ENCODE measurements at places on chromosomes 7 and 10. TPM values are rescaled to one million over a fixed set of nuclear protein-coding genes. Genes with fewer than 3 reads are reported as not detected.

The FXYD4 gene
- not detected for total RNA-seq

The CYP3A7 gene
- total RNA-seq, result not detected

The C10orf67 gene
- 0.50 TPM for total RNA-seq

The LIPM gene
- total RNA-seq, result not detected

The CDH23 gene
- total RNA-seq, result 49.7 TPM

The PON3 gene
- not detected for total RNA-seq

The FAM170B gene
- total RNA-seq, result not detected

The SPAG6 gene
- total RNA-seq, result 0.74 TPM

The CABCOCO1 gene
- not detected for total RNA-seq

DNA sequence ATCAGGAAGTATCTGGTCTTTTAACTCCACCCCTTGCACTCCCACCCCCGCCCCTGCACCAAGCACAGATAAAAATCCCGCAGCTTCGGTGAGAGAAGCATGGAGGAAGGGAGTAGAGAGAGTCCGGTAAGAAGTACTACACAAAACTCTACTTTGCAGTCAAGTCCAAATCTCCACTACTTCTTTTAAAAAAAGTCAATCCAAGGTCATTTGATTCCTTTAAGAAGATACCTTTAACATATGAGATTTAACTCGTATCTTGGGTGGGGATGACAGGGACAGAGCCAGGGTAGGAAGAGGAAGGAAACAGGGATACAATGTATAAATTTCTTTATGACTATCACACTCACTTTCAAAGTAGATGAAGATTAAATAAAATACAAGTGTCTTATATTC lies 132.1 kb downstream of the NRBF2 start:
- peak overlapping the region; percentile 56 for H3K4me3 ChIP-seq
- peak overlapping the region; percentile 90 for H3K27ac ChIP-seq
- H3K27me3 ChIP-seq, result no peaks in the 10 kb centered on the region
- DNase-seq, result peak; percentile 80

- no peak overlapping the region for H3K27ac ChIP-seq
- no peaks in the 10 kb centered on the region for H3K27me3 ChIP-seq
- no peak for DNase-seq
- H3K4me1 ChIP-seq, result no peaks in the 10 kb centered on the region
Measured at GRCh38 chr10:26621889-26622711, 75.4 kb upstream of the PDSS1 start.

- peaks cover 25% of the 10 kb centered on the region for H3K4me1 ChIP-seq
- H3K4me3 ChIP-seq, result no peak overlapping the region
- H3K27ac ChIP-seq, result no peak overlapping the region
- no peaks in the 10 kb centered on the region for H3K27me3 ChIP-seq
- no peaks in the 10 kb centered on the region for H3K36me3 ChIP-seq
Measured at GRCh38 chr10:63760034-63760707, 239.0 kb downstream of the REEP3 start.

GRCh38 chr7:90613088-90613498 lies 17.0 kb downstream of the CDK14 start:
- DNase-seq, result peak; percentile 89
- peak overlapping the region; percentile 73 for H3K27ac ChIP-seq
- H3K36me3 ChIP-seq, result peaks cover 5% of the 10 kb centered on the region

GRCh38 chr7:38880454-38880853 lies 28.5 kb downstream of the VPS41 start:
- no peaks in the 10 kb centered on the region for H3K4me1 ChIP-seq
- no peak for DNase-seq
- H3K27ac ChIP-seq, result no peak overlapping the region
- H3K4me3 ChIP-seq, result no peak overlapping the region
- H3K27me3 ChIP-seq, result no peaks in the 10 kb centered on the region

DNA sequence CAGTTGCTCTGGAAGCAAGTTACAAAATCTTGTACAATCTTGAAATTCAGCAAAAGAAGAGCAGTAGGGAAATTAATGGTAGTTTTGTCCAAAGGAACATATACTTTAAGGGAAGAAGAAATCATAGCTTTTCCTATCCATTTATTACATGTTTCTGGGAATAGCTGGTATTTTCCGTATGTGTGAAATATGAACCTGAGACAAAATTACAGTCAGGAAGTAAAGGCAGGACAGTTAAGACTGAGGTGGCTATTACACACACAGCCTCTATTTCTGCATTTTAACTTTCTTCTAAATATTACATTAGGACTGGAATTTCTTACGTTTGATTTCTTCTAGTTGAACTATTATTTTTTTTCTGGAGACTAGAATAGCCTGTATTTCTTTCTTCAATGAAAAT lies 1197.3 kb downstream of the SORCS3 start:
- no peak overlapping the region for H3K27ac ChIP-seq
- H3K36me3 ChIP-seq, result no peaks in the 10 kb centered on the region
- peaks cover 46% of the 10 kb centered on the region for H3K4me1 ChIP-seq
- no peaks in the 10 kb centered on the region for H3K27me3 ChIP-seq

DNA sequence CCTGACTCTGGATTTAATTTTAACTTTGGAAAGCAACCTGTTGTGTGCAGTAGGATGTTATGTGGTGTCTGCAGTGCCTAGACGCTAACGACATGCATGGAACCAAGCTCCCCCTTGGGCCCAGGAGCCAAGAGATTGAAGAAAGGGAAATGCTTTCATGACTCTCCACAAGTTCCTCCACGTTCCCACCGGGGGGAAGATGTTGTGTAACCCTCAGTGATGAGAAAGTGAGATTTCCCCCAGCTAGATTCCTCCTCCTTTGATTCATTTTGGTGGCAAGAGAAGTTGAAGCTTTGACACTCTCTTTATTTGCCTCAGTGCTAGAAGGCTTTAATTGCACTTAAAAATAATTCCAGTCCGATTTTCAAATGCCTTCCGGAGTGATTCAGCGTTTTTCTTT lies 157.9 kb upstream of the INSYN2A start:
- DNase-seq, result no peak
- no peak overlapping the region for H3K4me3 ChIP-seq

DNA sequence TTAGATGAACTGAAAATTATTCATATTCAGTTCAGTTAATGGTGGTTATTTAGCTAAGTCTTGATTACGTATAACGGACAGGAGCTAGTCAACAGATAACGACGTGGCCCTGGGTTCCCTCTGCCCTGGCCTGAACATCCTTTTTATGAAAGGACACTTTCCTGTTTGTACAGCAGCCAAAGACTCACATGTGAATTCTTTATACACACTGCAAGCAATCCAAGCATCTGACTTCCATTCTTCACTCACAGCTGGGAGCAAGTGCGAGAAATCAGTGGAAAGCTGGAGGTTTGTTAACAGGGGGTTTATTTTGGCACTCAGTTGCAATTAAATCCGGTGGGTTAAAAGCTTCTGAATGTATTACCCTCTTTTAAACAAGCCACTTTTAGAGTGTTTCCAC lies 148.1 kb upstream of the GDF10 start:
- no peaks in the 10 kb centered on the region for H3K36me3 ChIP-seq
- no peak overlapping the region for H3K27ac ChIP-seq
- H3K27me3 ChIP-seq, result no peaks in the 10 kb centered on the region
- H3K4me3 ChIP-seq, result no peak overlapping the region
- no peaks in the 10 kb centered on the region for H3K4me1 ChIP-seq

- no peaks in the 10 kb centered on the region for H3K27me3 ChIP-seq
- peaks cover 3% of the 10 kb centered on the region for H3K4me1 ChIP-seq
- H3K4me3 ChIP-seq, result no peak overlapping the region
- H3K36me3 ChIP-seq, result no peaks in the 10 kb centered on the region
Measured at GRCh38 chr7:66919704-66920103, 1.3 kb upstream of the TMEM248 start.

- peaks cover 57% of the 10 kb centered on the region for H3K4me1 ChIP-seq
- H3K27me3 ChIP-seq, result no peaks in the 10 kb centered on the region
- H3K4me3 ChIP-seq, result no peak overlapping the region
- peak overlapping the region; percentile 14 for H3K27ac ChIP-seq
- no peaks in the 10 kb centered on the region for H3K36me3 ChIP-seq
- no peak for DNase-seq
Measured at GRCh38 chr10:12482587-12482986, 133.2 kb downstream of the CAMK1D start.

- H3K4me1 ChIP-seq, result no peaks in the 10 kb centered on the region
- no peaks in the 10 kb centered on the region for H3K27me3 ChIP-seq
- H3K4me3 ChIP-seq, result no peak overlapping the region
- no peak overlapping the region for H3K27ac ChIP-seq
- DNase-seq, result no peak
Measured at GRCh38 chr7:40572810-40573465, 438.1 kb downstream of the SUGCT start.

GRCh38 chr10:24989867-24990266 lies 26.1 kb downstream of the ENKUR start:
- H3K27me3 ChIP-seq, result no peaks in the 10 kb centered on the region
- H3K27ac ChIP-seq, result no peak overlapping the region
- no peak overlapping the region for H3K4me3 ChIP-seq
- H3K36me3 ChIP-seq, result no peaks in the 10 kb centered on the region

- no peaks in the 10 kb centered on the region for H3K27me3 ChIP-seq
- H3K4me1 ChIP-seq, result peaks cover 20% of the 10 kb centered on the region
- H3K27ac ChIP-seq, result no peak overlapping the region
- H3K36me3 ChIP-seq, result no peaks in the 10 kb centered on the region
- H3K4me3 ChIP-seq, result no peak overlapping the region
- DNase-seq, result no peak
Measured at GRCh38 chr7:111094419-111094818, 3.5 kb downstream of the LRRN3 start.

DNA sequence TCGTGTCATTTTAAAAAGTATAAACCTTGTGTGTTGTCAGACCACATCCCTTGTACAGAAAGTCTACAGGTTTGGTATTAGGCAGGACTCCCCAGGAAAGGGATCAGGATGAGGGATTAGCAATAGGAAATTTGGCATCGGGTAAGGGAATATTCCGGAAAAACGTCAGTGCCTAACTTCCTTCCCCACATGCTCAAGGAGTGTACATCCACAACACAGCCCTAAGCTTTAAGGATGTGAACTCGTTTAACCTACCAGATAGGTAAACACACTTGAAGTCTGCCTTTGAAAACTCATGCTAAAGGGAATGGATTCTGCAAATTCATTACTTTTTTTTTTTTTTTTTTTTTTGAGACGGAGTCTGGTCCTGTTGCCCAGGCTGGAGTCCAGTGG lies 194.9 kb downstream of the SKIDA1 start:
- no peak overlapping the region for H3K27ac ChIP-seq
- no peaks in the 10 kb centered on the region for H3K36me3 ChIP-seq
- H3K27me3 ChIP-seq, result no peaks in the 10 kb centered on the region
- H3K4me1 ChIP-seq, result peaks cover 12% of the 10 kb centered on the region
- DNase-seq, result no peak

GRCh38 chr10:5496261-5497250 lies 2.8 kb downstream of the CALML5 start:
- H3K36me3 ChIP-seq, result no peaks in the 10 kb centered on the region
- H3K27ac ChIP-seq, result no peak overlapping the region
- H3K27me3 ChIP-seq, result peaks cover 12% of the 10 kb centered on the region
- no peak overlapping the region for H3K4me3 ChIP-seq

DNA sequence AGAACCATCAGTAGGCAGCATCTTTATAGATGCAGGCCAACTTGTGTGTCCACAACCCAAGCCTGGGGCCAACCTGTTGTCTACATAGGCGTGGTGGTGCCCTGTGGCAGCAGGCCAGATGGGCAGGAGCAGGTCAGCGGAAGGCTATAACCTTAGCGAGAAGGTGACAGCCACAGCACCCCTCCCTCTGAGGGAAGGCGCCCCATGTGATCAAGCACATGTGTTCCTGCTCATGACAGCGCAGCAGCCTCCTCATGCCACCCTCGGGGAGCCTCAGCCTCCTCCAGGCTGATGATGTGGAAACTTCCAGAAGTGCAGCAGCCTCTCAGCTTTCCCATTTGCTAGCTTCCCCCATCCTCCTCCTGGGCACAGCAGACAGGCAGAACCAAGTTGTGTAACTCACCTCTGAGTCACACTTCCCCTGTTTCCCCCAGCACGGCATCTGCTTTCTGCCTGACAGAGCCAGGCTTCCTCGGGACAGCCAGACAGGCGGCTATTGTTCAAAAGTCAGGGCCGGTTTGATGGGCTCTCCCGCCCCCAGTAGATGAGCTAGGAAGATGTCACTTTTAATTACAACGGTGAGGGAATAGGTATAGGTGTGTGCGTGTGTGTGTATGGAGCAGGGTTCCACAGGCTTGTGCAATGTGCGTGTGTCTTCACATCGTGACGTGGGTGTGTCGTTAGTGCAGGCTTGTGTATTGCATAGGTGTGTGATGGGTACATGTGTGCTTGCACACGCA lies 312.0 kb upstream of the ZMIZ1 start:
- H3K27me3 ChIP-seq, result no peaks in the 10 kb centered on the region
- no peak overlapping the region for H3K4me3 ChIP-seq
- H3K36me3 ChIP-seq, result no peaks in the 10 kb centered on the region
- peaks cover 35% of the 10 kb centered on the region for H3K4me1 ChIP-seq
- DNase-seq, result peak; percentile 84

GRCh38 chr10:70558871-70559810 lies 43.4 kb downstream of the PRF1 start:
- no peaks in the 10 kb centered on the region for H3K27me3 ChIP-seq
- H3K4me1 ChIP-seq, result peaks cover 21% of the 10 kb centered on the region
- no peaks in the 10 kb centered on the region for H3K36me3 ChIP-seq
- H3K4me3 ChIP-seq, result no peak overlapping the region

DNA sequence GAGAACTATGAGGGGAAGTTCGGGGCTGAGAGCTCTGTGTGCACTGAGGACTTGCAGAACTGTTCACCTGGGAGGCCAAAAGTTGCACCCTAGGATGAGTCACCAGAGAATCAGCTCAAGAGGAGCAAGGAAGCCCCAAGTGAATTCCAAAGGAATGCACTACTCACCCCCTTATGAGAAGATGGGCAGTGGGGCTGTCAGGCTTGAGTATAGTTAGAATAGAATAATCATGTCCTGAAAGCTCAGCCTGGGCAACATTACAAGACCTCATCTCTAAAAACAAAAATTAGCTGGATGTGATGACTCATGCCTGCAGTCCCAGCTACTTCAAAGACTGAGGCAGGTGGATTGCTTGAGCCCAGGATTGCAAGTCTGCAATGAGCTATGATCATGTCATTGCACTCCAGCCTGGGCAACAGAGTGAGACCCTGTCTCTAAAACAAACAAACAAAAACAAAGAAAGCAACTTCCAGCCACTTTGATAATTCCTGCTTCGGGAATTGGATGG lies 30.0 kb downstream of the MAP3K8 start:
- peaks cover 8% of the 10 kb centered on the region for H3K36me3 ChIP-seq
- H3K4me3 ChIP-seq, result no peak overlapping the region
- H3K27me3 ChIP-seq, result no peaks in the 10 kb centered on the region
- H3K4me1 ChIP-seq, result no peaks in the 10 kb centered on the region
- no peak for DNase-seq
- H3K27ac ChIP-seq, result no peak overlapping the region

GRCh38 chr10:70233109-70233938 lies at the start of gene PPA1:
PPA1 (minus strand) TSS chr10:70233429; CDS start chr10:70233327, 102 bp downstream.
- H3K27ac ChIP-seq, result peak within 1 kb of the TSS; percentile 86
- peak; percentile 99 for DNase-seq
- no peaks in the 10 kb centered on the region for H3K27me3 ChIP-seq
- peaks cover 12% of the 10 kb centered on the region for H3K4me1 ChIP-seq
- H3K4me3 ChIP-seq, result peak within 1 kb of the TSS; percentile 88

GRCh38 chr7:2499181-2499580 lies 20.4 kb upstream of the LFNG start:
- no peak overlapping the region for H3K27ac ChIP-seq
- peaks cover 27% of the 10 kb centered on the region for H3K4me1 ChIP-seq
- H3K36me3 ChIP-seq, result no peaks in the 10 kb centered on the region
- DNase-seq, result no peak
